Midbrain (tissue), 1 donor: ENCODE measurements at places on chromosomes 4 and X.

- DNase-seq: no peak
Observed at GRCh38 chr4:8700531-8700930, 108.0 kb downstream of the CPZ start.

DNA sequence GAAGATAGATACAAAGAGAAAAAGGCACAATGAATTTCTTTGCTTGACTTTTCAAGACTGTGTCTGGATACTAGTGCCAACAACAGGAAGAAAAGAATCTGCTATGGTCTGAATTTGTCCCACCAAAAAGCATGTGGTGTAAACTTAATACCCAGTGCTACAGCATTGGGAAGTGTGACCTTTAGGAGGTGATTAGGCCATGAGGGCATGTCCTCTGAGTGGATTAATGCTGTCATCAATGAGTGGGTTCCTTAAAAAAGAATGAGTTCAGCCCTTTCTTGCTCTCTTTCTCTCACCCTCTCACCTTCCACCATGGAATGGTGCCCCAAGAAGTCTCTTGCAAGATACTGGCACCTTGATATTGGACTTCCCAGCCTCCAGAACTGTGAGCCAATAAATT lies 155.7 kb upstream of the GPRIN3 start:
- no peak for DNase-seq

DNA sequence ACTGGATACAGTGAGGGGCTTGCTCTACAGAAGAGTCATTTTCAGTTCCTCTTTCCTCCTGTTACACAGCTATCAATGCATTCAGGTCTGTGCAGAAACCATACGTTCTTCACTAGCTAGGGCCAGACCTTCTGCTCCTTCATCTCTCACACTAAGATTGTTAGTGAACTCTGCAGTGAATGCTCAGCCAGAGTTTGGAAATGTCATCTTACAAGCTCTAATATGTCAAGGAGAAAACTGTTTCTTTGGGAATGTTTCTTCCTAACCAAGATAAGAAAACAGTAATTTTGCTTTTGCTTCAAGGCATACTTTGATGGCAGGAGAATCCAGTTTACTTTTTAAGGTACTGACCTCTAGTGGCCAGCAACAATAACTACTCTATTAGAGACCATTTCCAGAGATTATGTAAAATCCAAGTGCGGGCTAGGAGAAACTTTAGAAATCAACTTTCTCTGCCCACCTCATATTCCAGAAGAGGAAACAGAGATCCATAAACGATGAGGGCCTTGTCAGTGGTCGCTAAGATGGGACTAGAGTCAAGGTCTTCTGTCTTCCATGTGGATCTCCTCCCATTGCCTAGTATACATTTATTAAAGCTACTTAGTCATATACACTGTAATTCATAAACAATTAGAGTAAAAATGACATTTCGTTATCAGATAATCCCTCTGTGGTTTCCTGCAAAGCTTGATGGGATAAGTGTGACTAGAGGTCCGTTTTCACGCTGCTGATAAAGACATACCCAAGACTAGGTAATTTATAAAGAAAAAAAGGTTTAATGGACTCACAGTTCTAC lies 12.1 kb upstream of the CC2D2A start:
- DNase-seq: peak; percentile 63

DNA sequence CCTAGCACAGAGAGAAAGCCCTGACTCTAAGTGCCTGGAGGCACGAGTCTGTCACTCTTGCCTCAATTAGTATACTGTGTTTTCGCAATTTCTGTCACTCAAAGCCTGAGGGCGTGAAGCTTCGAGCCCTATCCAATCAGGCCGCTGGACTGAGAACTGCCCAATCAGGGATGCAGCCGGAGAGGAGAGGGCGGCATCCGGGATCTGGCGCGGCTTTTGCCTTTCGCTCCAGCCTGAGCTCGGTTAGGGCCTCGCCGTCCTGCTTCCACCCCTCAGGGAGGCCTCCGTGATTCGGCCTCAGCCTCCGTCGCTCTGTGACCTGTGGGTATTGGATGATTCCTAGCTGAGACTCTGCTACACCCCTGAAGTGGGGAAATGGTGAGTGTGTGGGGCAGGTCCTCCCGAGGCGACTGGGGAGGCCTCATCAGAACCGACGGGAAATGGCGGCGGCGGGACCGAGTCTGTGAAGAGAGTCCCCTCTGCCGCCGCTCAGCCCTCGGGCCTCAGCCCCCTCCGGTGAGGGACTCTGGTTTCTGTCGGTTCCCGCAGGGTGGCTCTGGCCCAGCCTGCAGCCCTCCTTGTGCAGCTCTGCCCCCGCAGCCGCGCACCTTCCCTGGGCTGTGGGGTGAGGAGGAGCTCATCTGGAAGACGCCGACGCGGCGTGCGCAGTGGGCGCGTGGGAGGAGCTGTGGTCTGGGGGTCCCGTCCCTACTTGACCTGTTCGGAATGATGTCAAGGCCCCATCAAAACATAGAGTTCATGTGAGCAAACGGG lies 48.5 kb downstream of the ZNF141 start:
- DNase-seq: no peak

- DNase-seq: no peak
Observed at GRCh38 chr4:155094201-155094820, 114.1 kb upstream of the NPY2R start.

- no peak for DNase-seq
Observed at GRCh38 chr4:185782523-185782922, 29.5 kb downstream of the SORBS2 start.

- DNase-seq: no peak
Observed at GRCh38 chr4:44479731-44480130, 31.1 kb upstream of the KCTD8 start.

DNA sequence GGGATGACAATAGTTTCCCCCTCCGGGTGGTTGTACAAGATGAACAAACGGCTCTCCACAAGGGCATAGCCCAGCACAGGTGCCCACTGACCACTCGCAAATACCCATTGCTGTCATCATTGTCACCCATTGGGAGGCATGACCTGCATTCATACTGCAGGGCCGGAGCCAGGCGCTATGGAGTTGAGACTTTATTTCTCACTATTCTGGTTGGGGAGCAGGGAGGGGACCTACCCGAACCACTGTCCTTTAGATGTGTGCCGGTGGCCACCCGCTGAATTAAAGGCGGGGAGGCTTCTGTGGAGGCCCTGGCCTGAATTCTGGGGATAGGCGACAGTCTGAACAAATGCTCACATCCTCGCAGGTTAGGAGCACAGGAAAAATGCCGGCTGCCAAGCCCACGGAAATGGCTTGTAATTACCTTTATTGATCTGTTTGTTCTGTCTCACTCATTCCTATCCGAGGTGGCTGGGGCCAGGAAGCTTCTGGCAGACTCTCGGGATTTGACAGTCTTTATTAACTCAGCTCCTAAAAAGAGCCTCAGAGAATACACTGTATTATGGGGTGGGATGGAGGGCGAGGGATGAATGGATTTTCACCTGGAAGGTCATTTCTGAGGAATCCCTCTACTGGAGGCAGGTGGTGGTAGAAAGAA lies 125.1 kb upstream of the PSAPL1 start:
- no peak for DNase-seq

- DNase-seq: no peak
Observed at GRCh38 chrX:149069899-149070298, 435.2 kb downstream of the IDS start.

GRCh38 chr4:54100595-54101189 lies 729 bp downstream of the GSX2 start:
- no peak for DNase-seq

GRCh38 chr4:104747635-104748034 lies 252.9 kb upstream of the CXXC4 start:
- DNase-seq: no peak

DNA sequence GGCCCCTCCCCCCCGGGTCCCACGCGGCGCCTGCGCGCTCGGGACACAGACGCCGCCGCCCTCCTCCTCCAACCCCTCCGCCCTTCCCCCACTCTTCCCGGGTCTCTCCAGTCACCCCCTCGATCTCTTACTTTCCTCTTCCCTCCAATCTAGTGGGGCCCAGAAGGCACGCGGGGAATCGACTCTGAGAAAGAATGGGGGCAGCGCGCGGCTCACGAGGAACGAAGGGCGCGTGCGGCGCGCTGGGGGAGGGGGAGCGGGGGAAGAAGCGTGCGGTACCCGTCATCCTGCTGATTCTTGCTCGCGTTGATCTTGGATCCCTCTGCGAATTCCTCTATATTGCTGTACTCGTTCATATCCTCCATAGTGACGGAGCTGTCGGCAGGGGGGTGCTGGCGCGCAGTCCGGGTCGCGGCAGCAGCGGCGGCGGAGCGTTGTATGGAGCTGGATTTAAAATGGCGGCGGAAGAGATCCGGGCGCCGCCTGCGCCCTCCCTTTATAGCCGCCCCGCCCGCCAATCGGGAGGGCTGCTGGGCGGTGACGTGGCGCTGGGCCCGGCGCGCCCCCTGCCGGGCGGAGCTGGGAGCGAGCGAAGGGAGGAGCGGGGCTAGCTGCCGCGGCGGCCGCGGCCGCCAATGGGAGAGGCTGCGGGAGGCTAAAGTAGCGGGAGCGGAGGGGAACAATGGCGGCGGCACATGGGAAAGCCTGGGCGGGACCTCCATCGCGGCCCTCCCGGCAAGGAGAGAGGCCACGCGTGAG lies 1.1 kb downstream of the HNRNPDL start:
- DNase-seq: peak; percentile 98

GRCh38 chr4:176274441-176274840 lies 5.4 kb upstream of the ASB5 start:
- no peak for DNase-seq

DNA sequence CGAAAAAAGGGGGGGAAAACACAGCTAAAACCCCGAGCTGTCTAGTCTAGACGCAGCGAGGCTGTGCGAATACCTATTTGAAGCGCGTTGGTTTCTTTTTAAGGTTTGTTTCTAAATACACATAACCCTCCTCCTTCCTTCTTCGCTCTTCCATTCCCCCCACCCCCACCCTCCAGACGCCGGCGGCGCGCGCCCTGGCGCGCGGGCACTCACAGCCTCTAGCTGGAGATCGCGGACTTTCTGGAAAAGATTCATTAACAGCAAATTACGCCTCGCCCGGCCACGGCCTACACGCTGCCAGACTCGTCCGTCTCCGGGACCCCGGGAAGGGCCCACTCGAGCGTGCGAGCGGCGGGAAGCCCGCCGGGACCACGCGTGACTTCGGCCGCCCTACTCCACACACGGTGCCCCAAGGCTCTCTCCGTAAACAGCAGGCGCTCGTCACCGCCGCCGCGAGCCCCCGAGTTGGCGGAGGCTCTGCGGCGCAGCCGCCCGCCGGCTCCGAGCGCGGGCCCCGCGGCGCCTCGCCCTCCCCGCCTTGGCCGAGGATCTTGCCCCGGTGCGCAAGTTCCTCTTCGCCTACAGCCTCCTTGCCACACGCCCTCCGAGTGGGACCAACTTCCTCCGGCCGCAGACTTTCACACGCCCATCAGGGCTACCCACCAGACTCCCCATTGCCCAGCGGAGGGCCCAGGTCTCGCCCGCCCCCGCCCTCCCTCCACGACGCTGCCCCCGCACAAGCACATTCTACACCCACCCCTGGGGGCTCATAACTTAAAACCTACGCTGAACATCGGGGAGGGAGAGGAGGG lies 2.0 kb downstream of the BCOR start:
- DNase-seq: no peak

- DNase-seq: no peak
Observed at GRCh38 chr4:39450618-39451017, 8.1 kb downstream of the RPL9 start.
